ENCODE measurements at places on chromosomes 11 and 22. TPM values are rescaled to one million over a fixed set of nuclear protein-coding genes. Genes with fewer than 3 reads are reported as not detected.

DNA sequence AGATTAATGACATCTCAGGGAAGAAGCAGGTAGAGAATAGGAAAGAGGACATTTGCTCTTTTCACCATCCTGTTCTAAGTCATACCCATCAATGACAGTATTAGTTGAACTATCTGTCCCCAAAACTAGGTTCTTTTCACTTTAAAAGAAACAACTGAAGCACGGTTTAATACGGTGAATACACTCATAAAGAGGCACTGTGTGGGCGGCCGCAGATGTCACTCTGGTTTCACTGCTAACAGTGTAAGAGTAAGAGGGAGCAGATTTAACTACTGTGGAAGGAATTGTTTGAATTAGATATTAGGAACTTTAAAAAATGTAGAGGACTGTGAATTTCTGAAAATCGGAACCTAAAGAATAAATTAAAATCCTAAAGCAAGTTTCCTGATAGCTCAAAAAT lies 49.5 kb downstream of the VSIG10L2 start:
- no peak for DNase-seq

GRCh38 chr22:46297151-46297812 lies 612 bp downstream of the GTSE1 start:
- DNase-seq = peak; percentile 23

DNA sequence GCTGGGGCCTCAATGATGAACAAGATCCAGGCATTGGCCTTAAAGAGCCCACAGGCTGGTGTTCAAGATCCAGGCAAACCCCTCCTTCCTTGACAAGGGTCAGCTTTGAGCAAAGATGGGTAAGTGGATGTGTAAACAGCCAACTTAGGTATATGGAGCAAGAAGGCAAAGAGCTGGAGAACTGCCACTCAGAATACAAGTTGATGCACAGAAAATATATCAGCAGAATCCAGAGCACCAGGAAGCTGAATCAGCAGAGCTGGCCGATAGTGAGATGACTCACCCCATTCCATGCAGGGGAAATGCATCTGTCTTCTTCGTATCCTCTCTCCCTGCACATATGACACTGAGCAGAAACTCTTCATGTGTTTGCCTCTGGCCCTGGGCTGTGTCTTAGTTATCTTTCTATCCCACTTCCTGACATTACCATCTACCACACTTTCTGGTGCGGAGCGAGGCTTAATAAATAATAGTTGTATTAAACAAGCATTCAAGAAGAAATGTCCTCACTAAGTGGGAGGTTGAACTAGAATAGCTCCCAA lies 57.8 kb downstream of the ENDOD1 start:
- DNase-seq = no peak

GRCh38 chr11:93169950-93170561 lies 27.7 kb downstream of the SLC36A4 start:
- DNase-seq = no peak

- no peak for DNase-seq
These were observed 262.1 kb downstream of the DDX10 start for GRCh38 chr11:108926841-108927577.

DNA sequence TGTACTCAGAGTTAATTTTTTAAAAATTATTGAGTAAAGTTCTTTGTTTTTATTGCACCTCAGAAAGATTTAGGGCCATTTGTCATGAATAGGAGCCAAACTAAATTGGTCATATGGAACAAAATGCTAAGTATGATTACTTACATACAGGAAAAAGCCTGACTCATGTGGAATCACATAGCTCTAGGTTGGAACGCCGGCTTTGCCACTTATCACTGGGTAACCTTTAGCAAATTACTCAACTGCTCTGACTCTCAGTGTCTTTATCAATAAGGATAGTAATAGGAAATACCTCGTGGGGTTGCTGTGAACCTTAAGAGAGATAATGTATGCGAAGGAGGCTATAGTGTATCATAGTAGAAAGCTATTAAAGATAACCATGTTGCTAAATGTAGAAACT lies 638.5 kb downstream of the NELL1 start:
- DNase-seq = no peak

DNA sequence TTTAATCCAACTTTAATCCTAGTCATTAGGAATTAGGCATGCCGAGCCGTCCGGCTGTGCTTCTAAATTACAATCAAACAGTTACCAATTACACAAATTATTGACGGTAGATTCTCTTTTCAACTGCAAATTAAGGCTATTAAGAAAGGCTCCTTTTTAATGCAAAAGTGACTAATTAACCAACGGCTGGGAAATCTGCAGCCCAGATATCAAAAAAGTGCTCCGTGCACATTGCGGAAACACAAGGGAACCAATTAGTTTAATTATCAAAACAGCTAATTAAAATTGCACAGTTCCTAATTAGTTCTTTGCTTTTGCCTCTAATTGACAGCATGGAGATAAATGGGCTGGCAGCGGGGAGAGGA lies 19.4 kb upstream of the LMO1 start:
- DNase-seq = no peak

GRCh38 chr11:11349870-11350337 lies 3.1 kb downstream of the CSNK2A3 start:
- no peak for DNase-seq

DNA sequence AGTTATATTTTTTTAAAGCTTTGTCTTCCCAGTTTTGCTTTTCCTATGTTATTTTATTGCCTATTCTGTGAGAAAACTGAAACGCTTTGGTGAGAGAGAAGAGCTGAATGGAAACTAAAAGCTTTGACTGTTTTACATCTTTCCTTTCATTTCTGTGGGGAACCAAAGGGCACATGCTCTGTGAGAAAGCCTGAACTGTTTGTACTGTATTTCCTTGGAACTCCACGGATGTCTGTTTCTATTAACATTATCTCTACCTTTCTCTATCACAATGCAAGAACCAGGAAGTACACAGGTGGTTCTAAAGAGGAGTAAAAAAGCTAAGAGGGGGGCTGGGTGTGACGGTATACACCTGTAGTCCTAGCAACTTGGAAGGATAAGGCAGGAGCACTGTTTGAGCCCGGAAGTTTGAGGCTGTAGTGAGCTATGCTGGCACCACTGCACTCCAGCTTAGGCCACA lies 43.8 kb downstream of the CELF1 start:
- DNase-seq = no peak

GRCh38 chr11:643849-644738 lies 7.0 kb downstream of the DRD4 start:
- no peak for DNase-seq

DNA sequence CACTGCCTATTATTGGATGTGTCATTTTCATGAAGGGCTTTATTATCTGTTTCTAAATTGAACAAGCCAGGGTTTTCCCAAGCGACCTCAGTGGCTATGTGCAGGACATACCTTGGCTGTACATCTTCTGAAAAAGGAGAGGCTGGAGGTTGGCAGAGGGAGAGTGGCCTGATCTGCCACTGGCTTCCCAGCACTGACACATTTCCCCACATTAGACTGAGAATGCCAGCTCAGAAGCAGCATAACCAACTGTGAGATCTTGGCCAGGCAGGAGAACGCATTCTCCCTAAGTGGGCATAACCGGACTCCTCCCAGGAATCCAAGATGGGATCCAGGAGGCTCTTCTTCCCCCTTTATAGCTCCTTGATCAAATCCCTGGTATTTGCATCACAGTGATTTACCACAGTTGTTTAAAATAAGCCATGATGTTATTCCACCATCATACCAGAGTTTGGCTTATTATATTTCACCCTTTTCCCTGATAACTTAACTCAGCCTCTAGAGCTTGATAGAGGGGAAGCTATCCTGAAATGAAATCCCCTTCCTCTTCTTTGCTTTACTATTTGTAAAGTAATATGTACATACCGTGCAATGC lies 33.8 kb downstream of the AMOTL1 start:
- no peak for DNase-seq

DNA sequence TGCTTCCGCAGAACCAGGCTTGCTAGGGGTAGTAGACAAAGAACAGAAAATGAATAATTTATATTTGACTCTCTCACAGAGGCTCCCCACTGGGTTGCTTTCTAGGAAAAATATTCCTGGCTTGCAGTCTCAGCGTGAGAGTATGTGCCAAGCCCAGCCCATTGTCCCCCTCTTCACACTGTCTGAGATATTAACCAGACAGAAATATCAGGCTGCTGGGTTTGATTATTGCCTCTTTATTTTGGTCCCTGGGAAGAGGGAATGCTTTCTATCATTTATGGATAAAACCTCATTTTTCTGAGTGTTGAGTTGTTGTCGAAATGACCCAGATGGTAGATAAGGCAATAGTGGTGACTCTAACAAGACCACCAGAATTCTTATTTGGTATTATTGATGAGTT lies 367.9 kb downstream of the METTL15 start:
- DNase-seq = no peak

DNA sequence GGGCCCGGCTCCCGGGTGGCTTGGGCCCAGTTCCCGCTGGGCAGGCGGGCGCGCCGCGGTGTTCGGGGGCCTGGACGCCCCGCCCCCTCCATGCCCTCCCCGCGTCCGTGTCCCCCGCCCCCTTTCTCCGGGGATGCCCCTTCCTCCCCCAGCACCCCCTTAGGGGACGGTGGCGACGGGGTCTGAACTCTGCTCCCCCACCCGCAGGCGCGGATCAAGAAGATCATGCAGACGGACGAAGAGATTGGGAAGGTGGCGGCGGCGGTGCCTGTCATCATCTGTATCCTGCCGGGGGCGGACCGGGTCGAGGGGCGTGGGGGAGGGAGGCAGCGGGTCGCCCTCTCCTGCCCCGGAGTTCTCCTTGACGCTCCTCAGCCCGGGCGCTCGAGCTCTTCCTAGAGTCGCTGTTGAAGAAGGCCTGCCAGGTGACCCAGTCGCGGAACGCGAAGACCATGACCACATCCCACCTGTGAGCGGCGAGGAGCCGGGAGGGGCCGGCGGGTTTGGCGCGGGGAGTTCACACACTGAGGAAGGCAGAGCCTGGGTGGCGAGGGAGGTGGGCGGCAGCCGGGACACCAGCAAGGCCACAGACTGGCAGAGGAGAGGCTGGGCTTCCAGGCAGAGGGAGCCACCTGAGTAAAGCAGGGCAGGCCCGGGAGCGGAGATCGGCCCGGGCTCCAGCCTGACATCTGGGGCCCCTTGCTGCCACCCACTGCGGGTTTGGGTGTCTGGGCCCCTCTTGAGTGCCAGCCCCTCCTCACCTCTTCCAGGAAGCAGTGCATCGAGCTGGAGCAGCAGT lies 546 bp downstream of the DRAP1 start:
- peak; percentile 63 for DNase-seq

The CFAP300 gene
- total RNA-seq = not detected

The NXPE4 gene
- total RNA-seq = not detected

The GAB4 gene
- not detected for total RNA-seq

The OR51E2 gene
- total RNA-seq = not detected

The ANO1 gene
- not detected for total RNA-seq
